ENCODE measurements at places on chromosomes 3 and 15.

GRCh38 chr15:25972141-25972675 is 109.1 kb upstream of the ATP10A start:
- H3K4me1 ChIP-seq: no peaks in the 10 kb centered on the region
- no peak overlapping the region for H3K4me3 ChIP-seq
- no peaks in the 10 kb centered on the region for H3K36me3 ChIP-seq
- no peaks in the 10 kb centered on the region for H3K27me3 ChIP-seq
- no peak overlapping the region for H3K27ac ChIP-seq
- no peak for DNase-seq

DNA sequence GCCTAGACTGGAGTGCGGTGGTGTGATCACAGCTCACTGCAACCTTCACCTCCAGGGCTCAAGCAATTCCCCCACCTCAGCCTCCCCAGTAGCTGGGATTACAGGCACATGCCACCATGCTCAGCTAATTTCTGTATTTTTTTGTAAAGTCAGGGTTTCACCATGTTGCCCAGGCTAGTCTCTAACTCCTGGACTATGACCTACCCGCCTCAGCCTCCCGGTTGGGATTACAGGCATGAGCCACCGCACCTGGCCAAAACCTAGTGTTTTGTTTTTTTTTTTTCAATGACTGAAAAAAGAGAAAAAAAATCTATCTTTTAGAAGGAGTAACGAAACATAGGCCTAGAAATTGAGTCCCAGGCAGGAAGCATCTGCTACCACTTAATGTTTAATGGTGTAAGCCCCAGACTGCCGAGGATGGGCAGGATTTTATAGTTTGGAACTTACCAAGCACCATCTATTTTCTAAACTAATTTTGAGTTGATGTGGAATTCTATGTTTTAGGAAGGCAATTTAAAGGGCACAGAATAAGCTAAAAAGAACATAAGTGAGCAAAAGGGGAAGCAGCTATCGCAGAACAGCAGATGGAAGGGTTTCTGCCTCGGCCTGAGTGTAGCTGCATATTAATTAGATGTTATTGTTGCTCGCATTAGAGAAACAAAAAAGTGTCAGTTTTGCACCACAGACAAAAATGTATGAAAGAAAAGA is 24.2 kb upstream of the CA12 start:
- DNase-seq: no peak
- no peak overlapping the region for H3K4me3 ChIP-seq
- H3K4me1 ChIP-seq: peaks cover 3% of the 10 kb centered on the region
- no peaks in the 10 kb centered on the region for H3K27me3 ChIP-seq
- H3K27ac ChIP-seq: no peak overlapping the region

- H3K27me3 ChIP-seq: no peaks in the 10 kb centered on the region
- peak; percentile 76 for DNase-seq
- peaks cover 5% of the 10 kb centered on the region for H3K4me1 ChIP-seq
- no peaks in the 10 kb centered on the region for H3K36me3 ChIP-seq
Measured at GRCh38 chr3:52998771-52999513, 46.9 kb downstream of the SFMBT1 start.

DNA sequence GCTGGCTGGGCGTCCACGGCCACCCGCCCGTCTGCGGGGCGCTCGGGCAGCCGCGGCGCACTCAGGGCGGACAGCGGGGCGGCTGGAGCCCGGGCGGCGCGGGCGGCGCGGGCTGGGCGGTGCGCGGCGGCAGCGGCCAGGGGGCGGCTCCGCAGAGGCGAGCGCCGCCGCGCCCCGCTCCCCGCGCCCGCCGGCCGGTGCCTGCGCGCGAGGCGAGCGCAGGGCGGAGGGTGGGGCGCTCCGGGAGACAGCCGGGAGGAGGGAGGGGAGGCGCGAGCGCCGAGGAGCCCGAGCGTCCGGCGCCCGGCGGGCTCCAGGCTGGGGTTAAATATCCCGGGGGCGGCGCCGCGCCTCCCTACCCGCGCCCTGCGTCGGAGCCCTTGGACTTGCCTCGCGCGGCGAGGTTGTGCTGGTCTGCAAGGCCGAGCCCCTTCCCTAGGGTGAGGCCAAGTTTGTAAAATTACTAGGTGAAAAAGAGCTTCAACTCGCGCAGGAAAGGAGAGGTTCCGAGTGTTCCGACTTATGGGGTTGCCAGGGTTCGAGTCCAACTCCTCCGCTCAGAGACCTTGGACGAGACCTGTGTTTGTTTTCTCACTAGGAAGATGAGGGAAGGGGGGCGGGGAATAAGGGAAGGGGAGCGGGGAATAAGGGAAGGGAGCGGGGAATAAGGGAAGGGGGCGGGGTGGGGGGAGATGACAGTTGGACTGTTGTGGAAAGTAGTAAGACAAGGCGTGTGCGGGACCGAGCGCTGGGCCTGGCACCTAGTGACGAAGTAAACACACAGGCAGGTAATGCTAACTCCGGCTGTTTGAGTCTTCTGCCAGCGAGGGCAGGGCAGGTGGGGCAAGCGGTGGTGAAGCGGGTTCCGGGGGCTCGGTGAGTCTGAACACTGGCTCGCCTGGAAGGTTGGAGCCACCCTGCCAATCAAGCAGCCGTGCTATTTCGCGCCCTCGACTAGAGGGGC is at the start of gene TNFAIP8L3:
Gene TNFAIP8L3, minus strand, starts transcription at position 301 of the 964 bp plus-strand sequence. CDS start 311 bp downstream, outside the sequence.
- peaks cover 7% of the 10 kb centered on the region for H3K4me1 ChIP-seq
- peaks cover 33% of the 10 kb centered on the region for H3K27me3 ChIP-seq
- H3K36me3 ChIP-seq: no peaks in the 10 kb centered on the region
- peak within 1 kb of the TSS; percentile 56 for H3K4me3 ChIP-seq

DNA sequence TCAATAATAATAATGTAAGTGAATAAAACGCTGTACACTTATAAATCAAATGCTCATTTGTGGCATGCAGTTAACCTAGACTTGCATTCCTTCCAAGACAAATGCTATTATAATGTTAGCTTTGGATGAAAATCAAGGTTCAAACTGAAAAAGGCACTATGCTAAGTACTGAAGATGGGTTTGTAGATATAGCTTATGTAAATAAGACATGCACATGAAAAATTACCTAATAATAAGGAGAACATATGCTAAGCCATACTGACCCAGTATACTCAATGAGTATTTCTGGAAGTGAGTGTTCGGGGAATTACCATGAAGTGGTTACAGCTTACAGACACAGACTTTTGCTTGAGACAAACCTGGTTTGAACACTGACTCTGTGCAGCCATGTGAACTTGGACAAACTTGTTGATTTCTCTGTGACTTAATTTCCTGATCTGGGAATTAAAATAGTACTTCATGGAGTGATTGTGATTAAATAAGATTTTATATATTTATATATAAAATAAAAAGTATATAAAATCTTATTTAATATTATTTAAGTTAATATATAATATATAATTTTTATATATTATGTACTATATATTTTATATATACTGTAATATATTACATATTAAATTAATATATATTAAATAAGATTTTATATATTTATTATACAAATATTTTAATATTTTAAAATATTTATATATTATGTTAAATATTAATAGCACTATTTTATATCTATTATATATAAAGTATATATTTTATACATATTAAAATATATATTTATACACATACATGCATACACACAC is 159.2 kb downstream of the ZPLD1 start:
- no peak for DNase-seq
- no peaks in the 10 kb centered on the region for H3K36me3 ChIP-seq
- no peaks in the 10 kb centered on the region for H3K27me3 ChIP-seq
- no peaks in the 10 kb centered on the region for H3K4me1 ChIP-seq
- H3K4me3 ChIP-seq: no peak overlapping the region

GRCh38 chr3:123749711-123750110 is 134.4 kb downstream of the MYLK start:
- DNase-seq: no peak
- H3K36me3 ChIP-seq: no peaks in the 10 kb centered on the region
- peak overlapping the region; percentile 71 for H3K27ac ChIP-seq
- no peaks in the 10 kb centered on the region for H3K27me3 ChIP-seq
- H3K4me1 ChIP-seq: peaks cover 18% of the 10 kb centered on the region

- H3K4me1 ChIP-seq: peaks cover 46% of the 10 kb centered on the region
- H3K36me3 ChIP-seq: peaks cover 44% of the 10 kb centered on the region
- peak overlapping the region; percentile 11 for H3K27ac ChIP-seq
- DNase-seq: no peak
Measured at GRCh38 chr15:71333136-71333700, 217.9 kb downstream of the THSD4 start.

All from RWPE2 (cell line).